ENCODE measurements at places on chromosomes 5 and 9.

DNA sequence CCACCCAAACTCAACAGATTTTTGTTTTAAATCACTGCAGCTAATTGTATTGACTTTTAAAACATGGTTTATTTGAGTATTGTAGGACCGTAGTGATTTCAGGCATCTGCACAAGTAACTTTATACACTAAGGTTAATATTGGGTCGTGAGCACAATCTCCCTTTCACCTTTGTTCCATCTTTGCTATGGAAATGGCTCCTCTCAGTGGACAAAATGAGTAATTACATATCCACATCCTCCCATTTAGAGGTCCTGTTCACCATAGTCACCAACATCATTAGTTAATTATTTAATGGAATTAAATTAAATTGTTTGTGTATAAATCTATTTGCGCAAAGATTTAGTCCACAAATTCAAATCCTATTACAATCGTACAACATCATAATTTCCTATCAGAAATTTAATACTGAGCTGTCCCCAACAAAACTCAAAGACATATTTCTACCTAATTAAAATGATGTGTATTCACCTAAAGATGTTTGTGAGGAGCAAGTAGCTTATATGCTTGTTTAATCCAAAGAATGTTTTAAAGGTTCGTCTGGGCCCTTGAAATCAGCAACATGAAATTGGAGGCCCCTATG is 173.0 kb upstream of the DAPK1 start:
- DNase-seq, result no peak

DNA sequence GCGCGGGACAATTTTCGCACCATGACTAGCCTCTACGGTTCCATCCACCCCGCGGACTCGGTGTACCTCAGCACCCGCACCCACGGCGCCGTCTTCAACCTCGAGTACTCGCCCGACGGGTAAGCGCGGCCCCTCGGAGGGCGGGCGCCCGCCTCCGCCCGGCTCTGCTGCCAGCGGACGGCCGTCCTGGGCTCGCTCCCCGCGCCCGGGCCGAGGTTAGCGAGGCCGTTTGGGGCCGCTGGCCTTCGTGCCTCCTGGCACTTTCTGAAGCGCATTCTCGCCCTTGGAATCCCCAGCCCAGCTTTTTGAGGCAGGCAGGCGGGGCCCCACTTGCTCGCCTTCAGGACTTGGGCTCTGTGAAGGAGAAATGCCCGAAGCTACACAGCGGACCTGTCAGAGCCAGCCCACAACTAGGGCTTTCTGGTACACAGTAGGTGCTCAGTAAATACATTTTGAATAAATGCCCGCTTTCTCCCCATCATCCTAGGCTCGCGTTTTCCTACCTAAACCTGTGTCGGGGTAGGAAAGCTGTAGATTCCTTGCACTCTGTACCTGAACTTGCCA is 772 bp downstream of the DCAF10 start:
- no peak for DNase-seq

DNA sequence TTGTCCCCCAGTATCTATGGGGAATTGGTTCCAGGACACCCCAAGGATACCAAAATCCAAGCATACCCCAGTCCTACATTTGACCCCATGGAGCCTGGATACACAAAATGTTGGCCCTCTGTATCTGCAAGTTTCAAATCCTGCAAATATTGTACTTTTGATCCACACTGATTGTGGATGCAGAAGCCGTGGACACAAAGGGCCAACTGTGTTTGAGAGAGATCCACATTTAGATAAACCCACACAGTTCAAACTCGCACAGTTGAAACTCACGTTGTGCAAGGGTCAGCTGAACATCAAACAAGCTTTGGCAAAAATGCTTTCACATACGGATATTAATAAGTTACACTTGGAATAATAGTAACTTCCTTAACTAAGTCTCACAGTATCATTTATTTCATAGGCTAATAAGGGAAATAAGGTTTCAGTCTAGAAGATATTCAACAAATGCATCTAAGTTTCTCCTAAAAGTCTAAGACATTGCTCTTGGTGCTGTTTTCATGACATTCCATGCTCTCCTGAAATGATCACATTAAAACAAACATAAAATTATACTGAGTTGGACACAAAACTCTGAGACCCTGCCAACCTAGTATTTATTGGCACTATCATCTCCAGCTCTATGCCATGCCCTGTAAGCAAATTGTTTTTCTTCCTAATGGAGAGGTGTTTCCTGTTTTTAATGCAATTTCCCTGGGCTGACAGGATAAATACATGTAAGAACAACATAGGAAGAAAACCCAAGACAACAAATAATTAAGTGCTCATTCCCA is 32.3 kb downstream of the ACTL7A start:
- no peak for DNase-seq

DNA sequence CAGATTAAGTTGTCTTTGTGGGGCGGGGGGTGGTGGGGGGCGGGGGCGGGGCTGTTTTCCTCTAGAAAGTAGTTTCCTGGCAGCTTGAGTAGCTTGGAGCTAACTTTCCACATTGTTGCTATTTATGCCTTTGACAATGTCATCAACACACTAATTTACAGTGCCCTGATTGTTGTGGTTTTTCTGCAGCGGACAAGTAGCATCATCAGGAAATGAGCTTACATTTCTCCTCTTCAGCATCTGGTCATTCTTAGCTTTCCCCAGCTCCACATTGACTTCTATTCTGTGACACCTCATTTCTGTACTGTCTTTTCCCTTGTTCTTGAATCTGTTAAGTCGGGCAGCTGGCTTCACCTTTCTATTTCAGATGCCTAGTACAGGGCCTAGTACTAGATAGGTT is 112.3 kb upstream of the RAD23B start:
- no peak for DNase-seq

DNA sequence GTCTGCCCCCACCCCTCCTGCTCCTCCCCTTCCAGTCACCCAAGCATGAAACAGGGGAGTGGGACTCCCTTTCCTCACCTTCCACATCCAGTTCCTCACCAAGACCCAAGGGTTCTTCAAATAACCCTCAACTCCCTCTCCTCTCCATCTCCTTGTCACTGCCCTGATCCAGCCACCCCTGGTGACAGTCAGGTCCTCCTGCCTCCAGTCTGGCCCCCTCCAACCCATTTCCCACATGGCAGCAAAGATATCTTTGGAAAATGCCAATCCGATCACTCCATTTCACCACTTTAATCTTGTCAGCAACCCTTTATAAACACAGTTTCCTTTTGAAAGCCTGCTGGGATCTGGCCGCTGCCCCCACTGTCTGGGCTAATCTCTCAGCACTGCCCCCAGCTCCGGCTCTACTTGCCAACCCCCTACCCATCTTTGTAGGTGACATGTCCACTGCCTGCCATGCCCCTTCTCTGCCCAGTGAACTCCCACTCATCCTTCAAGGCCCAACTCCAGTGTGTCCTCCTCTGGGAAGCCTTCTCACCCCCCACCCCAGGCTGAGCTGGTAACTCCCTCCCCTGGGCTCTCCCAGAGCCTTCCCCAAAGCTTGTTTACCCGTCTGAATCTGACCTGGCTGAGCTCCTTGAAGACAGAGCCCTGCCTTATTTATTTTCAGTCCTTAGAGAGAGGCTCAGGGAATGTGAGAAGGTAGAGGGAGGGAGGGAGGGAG is 781 bp upstream of the MYOZ3 start:
- no peak for DNase-seq

DNA sequence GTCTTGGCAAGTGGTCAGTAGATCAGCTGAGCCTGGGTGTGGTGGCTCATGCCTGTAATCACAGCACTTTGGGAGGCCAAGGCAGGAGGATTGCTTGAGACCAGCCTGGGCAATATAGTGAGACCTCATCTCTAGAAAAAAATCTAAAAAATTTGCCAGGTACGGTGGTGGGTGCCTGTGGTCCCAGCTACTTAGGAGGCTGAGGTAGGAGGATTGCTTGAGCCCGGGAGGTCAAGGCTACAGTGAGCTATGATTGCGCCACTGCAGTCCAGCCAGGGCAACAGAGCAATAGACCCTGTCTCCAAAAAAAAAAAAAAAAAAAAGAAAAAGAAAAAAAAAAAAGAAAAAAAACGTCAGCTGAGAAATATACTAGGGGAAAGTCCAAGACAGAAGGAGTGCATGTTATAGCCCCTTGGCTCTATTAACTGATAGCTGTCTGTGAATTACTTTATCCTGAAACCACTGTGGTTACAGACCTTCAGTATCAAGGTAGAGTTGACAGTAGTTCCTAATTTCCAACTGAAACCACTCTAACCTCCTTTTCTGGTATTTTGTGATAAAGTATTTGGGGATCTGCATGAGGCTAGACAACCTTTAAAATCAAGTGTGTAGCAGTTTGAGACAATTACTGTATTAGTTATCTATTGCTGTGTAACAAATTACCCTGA is 2.3 kb upstream of the INIP start:
- no peak for DNase-seq

DNA sequence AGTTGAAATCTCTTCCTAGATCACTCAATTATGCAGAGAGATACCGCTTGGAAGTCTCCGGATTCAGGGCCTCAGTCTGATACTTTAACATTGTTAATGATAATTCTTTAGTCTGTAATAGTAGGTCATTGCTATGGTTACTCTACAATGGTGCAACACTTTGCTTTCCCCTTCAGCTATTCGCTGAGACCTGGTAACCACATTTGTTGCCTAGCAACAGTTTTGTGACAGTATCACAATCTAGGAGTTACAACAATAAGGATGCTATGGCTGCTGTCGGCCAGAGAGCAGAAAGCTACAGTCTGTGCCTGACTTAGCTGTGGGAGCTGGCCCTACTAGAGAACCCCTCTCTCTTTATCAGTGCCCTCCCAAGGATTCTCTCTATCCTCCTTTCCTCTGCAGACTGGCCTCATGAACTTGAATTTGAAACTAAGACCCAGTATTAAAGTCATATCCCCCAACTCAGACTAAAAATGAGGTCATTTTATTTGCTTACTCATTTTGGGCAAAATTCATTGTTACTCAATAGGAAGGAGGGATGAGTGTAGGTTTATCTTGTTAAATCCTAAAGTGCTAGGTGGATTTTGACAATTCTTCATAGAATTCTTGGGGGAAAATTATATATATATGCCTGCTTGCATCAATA is 39.3 kb downstream of the NR2F1 start:
- DNase-seq, result peak; percentile 40

GRCh38 chr5:137286025-137286610 is 213.0 kb downstream of the SPOCK1 start:
- DNase-seq, result no peak

DNA sequence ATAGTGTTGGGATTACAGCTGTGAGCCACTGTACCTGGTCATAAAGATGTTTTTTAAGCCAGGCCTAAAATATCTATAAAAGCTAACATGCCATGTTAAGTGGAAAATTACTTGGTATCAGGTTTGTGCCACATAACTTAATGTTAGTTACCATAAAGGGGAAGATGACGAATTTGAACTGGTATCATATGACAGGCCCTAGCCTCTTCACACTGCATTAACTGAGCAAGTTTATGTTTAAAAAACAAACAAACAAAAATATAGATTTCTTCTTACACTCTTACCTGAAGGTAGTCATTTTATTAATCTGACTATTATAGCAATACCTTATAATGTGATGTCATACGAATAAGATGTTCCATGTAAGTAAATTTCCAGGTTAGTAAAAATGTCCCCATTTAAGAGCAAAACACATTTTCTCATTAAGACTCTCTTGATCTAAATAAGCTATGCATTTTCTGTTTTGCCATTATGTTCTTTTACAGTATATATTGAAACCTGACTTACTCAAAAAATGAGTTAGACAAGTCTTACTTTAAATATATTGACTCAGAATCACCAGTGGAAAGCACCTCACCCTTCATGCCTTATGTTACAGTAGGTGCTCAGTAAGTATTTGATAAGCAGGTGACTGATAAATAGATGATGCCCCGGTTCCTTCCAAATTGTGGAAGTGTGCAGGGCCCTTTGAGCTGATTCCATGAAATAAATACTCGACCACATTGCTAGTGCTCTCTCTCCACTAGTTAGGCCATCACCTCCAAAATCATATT is 125.4 kb downstream of the CDC42SE2 start:
- no peak for DNase-seq

GRCh38 chr5:162672061-162672460 is 604.5 kb downstream of the GABRG2 start:
- DNase-seq, result no peak

DNA sequence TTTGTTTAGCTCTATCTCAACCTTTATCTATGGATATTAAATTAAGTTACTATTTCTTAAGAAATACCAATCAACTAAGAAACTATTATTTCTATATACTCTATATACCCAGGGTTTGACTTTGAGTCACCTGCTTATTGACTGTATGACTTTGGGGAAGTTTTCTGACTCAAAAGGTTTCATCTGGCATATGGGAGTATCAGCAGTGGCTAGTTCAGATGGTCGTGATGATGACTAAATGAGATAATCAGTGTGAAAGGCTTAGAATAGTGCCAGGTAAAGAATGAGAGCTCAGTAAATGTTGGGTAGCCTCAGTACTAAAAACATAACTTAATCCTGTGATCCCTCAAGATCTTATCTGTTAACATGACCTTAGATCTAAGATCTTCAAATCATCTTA is 179.7 kb upstream of the ISL1 start:
- DNase-seq, result no peak

GRCh38 chr9:113588242-113588810 is 124.8 kb downstream of the RGS3 start:
- DNase-seq, result no peak
